ENCODE measurements at places on chromosomes 2 and 18.

GRCh38 chr2:136448432-136448831 is 316.9 kb upstream of the THSD7B start:
- DNase-seq = peak; percentile 94

GRCh38 chr2:162123806-162124758 is 28.0 kb downstream of the GCG start:
- peak; percentile 31 for DNase-seq

DNA sequence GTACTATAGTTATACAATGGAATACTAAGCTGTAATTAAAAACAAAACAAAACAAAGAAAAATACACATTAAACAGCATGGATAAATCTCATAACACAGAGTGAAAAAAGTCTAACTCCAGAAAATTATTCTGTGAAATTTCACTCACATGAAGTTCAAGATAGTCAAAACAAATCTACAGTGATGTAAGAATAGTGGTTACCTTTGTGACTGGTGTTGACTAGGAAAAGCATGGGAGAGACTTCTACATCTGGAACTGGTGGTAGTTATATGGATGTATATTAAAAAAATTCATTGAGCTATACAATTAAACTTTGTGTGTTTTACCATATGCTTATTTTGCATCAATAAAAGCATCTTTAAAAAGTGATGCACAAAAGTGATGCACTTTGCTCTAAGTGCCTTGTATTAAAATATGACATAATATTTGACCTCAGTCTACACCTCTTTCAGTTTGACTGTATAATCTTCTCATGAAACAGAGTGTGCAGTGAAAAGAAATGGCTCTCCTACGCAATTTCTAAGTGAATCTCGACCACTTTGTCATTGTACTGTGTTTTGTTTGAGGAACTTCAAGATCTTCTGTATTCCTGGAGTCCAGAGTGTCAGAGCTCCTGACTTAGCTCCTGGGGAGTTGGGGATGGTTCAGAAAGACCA is 28.0 kb downstream of the STAT4 start:
- DNase-seq = no peak

DNA sequence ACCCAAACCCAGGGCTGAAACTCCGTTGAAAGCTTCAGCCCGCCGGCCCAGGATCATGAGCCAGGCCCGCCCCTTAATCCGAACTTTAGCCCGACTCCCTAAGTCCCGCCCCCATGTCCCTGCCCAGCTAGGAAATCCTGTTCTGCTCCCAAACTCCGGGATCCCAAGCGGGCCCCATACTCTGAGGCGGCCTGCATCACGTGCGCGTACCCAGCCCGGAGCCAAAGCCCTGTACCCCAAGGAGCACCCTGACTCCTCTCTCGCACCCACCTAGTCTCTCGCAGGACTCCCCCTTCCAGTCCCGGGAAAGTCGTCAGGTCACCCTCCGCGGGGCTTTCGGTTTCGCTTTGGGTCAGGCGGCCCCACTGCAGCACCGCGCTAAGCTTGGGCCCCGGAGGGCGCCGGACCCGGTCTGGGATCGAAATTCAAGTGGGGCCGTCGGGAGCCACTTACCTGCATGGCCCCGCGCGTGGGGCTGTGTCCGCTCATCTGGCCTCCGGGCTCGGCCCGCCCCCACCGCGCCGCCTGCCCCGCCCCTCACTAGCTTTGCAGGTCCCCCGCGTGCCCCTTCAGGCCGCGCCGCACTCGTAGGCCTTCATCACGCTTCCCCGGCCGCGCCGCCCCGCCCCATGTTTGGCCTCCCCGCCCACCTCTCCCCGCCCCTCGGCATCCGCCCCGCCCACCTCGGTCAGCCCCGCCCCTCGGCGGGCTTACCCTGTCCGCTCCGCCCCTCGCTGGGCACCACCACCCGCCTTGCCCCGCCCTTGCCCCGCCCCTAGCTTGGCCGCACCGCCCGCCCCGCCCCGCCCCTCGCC is at the start of gene DNPEP:
Gene DNPEP (minus strand): TSS at position 607 of the 815 bp plus-strand sequence. CDS start 118 bp downstream, at position 489.
- DNase-seq = peak; percentile 89

- no peak for DNase-seq
These were observed 2.1 kb downstream of the NCKAP1 start for GRCh38 chr2:183035954-183036669.

DNA sequence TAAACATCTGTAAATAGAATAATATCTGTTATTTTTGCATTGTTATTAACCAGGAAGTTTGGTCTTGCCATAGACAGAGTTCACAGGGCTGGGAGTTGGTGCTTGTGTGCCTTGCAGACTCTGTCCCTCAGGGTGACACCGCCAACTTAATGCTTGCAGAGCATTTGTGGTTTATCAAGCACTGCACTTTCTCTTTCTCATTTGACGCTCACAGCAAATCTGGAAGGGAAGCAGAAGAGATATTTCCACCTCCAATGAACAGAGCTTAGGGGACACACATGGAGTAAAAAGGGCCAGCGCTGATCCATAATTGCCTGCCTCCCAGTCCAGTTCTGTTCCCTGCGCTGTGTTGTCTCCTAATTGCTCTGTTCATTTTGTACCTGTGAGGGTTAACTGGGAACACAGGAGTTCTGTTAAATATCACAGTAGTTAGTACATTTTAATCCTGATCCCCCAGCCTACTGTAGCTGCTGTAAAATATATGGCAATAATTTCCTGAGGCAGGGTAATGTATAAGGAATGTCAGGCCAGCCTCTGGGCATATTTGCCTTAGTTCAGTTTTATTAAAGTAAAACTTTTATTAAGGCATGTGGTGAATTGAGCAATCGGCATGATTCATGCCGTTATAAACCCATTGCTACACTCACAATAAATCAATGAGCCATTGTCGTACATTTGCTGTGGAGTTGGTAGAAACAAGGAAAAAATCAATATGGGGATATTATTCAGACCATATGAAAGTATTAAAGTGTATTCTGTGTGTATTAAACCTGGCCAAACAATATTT is 182.5 kb upstream of the OSR1 start:
- no peak for DNase-seq

DNA sequence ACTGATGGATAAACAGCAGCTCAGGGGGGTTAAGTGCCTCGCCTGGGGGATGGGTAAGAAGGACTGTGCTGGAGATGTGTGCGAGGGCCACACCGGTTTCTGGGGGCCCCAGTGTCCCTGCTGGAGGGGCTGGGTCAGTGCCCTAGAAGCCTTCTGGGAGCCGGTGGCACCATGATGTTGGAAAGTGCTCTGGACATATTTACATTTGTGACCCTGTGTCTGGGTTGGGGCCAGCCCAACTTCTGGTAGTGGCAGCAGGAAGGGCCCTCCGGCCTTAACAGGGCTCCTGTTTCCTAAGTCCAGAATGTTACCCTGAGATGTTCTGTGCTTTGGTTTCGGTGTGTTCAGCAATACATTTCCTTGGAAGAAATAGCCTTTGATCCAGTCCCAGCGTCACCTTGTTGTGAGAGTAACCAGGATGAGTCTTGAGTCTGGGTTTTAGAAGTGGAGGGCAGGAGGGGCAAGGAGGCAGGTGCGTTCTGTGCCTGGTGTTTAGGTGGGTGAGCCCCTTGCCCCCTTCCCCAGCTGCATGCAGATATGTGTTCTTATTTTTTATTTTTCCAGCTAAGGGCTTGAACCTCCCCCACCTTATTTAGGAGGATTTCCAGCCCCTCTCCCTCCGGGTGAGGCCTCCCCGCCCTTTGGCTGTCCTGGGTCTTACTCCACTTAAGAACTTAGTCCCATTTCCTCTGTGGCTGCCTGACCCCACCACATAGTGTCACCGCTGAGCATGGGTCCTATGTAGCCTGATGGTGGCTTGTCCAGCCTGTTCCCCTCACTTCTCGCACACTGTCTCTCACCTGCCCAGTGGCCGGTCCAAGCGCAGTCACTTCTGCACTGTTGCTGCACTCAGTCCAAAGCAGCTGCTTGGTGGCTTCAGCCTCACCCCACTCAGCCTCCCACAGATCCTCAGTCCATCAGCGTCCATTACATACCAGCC is 132.7 kb upstream of the HS6ST1 start:
- DNase-seq = no peak

GRCh38 chr2:15685143-15685542 is 93.5 kb downstream of the DDX1 start:
- no peak for DNase-seq

- peak; percentile 63 for DNase-seq
These were observed 11.0 kb downstream of the SIGLEC15 start for GRCh38 chr18:45836242-45837205.

DNA sequence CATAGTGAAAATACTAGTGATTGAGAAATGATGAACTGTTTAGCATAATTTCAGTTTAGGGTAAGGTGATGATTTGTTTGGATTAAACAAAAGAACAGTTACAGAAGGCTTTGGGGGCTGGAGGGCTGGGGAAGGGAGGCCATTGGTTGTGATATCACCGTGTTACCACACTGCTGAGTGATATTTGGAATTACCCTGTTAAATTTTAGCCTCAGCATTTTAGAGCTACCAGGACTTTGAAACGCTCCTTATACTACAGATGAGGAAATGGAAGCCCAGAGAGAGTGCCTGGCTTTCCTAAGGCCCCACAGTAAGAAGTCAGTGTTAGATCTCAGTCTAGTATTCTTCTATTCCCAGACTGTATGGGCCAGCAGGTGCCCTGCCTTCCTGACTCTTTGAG is 15.6 kb downstream of the ARHGEF33 start:
- no peak for DNase-seq

DNA sequence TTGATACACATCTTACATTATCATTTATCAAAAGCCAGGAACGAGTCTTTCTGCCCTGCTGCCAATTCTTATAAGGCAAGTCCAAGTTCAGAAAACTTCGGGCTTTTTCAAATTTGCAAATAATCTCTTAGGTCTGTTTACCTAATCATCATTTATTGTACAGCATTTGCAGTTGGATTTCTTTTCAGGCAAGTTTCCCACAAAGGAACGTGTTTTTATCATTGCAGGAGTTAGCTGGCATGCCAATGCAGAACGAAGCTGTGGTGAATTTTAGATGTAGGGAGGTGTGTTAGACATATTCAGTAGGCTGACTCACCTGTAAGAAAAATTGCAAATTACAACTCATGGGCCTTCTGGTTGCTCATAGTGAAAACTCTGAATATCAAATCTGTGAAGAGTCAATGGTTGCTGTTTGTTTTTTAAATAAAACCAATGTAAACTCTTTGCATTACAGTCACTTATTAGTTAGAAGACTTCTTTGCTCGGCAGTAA is 209.6 kb downstream of the SRBD1 start:
- no peak for DNase-seq

- no peak for DNase-seq
These were observed 45.1 kb upstream of the CD226 start for GRCh38 chr18:69992776-69993175.

DNA sequence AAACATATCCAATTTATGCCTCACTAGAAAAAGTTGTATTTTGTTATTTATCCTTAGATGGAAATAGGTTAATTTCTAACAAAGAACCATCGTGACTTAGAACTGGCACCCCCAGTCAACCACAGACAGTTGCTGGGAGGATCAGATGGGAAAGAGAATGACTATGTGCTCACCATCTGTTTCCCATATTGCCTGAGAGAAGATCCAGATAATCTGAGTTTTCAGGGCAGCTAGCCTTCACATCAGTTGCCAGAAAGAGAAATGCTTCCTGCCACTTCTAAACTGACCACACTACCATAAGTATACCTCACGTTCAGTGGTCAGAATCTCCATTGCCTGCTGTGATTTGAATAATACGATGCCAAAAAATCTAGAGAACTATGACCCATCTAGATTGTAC is 28.4 kb upstream of the NEB start:
- DNase-seq = no peak

DNA sequence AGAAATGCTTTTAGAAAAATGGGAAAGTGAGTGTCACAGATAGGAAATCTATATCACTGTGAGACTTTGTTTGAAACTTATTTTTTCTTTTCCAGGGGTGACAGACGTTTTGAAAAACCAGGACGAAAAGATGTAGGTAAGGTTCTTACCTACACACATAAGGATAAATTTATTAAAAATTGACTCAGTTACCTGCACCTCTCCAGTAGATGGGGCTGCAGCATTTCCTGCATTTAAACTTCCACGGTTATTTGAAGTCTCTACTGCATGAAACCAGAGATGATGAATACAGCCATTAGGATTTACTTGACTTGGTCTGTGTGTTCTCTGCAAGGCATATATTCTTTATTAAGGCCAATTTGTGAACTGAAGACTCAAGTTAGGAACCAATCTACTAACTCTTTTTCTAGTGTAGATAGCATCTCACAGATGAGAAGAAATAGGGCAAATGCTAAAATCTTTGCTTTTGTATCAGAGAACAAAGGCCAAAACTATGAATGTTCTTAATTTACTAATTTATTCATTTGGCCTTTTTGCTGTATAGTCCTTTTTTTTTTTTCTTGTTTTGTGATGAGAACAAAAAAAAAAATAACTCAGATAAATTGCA is 15.0 kb downstream of the KCNJ13 start:
- peak; percentile 10 for DNase-seq

GRCh38 chr2:174663550-174663949 is 65.9 kb upstream of the WIPF1 start:
- no peak for DNase-seq

GRCh38 chr2:169298007-169298406 is 64.3 kb downstream of the LRP2 start:
- DNase-seq = no peak

DNA sequence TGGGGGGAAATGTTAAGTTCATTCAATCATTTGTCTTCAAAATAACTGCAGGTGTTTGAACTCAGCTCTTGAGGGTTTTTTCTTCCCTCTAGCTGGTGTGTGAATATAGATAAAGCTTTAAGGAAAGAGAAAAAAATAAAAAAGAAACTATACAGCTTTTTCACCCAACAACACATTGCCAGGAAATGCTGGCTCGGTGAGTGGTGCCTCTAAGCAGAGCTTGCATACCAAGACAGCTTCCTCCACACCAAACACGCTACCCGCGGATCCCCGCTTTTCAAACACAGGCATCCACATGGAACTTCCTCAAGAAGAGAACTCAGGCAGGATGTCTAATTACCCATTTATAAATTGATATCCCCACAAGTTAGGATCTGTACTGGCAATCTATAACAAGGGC is 69.8 kb upstream of the TANK start:
- DNase-seq = no peak

DNA sequence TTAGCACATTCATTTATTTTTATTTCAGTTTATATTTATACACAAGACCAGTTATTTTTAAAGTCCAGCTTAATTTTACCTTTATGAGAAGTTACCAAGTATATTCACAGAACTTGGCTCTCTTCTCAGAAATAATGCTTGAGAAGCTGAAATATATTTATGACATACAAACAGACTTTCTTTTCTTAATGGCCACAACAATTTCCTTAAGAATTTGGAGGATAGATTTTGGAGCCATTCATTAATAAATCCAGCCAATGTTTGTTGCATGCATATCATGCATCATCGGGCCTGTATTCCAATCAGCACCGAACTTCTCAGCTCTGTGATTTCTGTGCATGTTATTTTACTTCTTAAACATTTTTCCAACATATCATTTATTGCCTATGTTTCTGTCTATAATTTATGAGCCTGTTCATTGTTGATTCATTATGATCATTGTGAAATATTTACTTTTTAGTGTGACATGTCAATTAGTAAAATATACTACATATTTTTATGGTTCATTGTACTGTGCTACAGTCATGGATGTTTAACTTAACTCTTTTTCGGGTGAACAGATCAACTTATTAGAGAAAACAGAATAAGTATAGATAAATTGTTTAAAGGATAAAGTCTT is 3.5 kb downstream of the GULP1 start:
- no peak for DNase-seq
